ENCODE measurements at places on chromosomes 13 and 19. TPM values are rescaled to one million over a fixed set of nuclear protein-coding genes. Genes with fewer than 3 reads are reported as not detected.

DNA sequence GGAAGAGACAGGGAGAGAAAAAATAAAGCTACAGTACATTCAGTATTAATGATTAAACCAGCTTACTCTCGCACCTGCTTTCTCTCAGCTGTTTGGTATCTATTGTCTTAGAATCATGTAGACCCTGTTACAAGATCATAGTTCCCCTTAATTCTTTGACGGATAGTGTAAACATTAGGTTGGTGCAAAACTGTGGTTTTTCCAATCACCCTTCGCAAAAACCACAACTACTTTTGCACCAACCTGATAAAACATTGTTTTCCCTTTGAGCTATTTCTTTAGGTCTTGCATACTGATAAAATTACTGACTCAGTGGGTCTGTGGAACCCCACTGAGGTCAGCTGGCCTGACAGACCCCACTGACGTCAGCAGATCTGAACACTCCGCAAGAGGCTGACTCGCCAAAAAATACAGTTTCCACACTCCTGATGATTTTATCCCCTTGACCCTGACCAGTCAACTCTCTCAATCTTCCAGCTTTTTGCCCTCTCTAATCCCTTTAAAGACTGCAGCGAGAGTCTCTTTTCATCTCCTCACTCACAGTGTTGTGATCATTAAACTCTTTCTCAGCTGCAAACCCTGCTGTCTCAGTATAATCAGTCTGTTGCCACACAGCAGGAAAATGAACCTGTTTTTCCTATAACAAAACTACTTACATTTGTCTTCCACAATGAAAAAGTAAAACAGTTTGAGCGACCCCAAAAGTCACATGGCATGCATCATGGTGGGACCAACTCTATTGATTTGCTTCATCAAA lies 123.9 kb downstream of the SLITRK6 start:
- no peak for DNase-seq

- no peak for DNase-seq
These were observed 585.5 kb downstream of the KCTD12 start for GRCh38 chr13:76300688-76301087.

Gene UGGT2
- total RNA-seq, result 0.12 TPM

Gene FFAR1
- 0.10 TPM for total RNA-seq

Data from activated naive CD4-positive, alpha-beta T cell treated with anti-CD3 and anti-CD28 coated beads for 36 hours (primary cell).